ENCODE measurements at places on chromosomes 2 and 18. TPM values are rescaled to one million over a fixed set of nuclear protein-coding genes. Genes with fewer than 3 reads are reported as not detected.

Gene DSG4
- total RNA-seq: not detected

Gene SP110
- total RNA-seq: 6.8 TPM

- H3K36me3 ChIP-seq: no peaks in the 10 kb centered on the region
- H3K27ac ChIP-seq: no peak overlapping the region
- DNase-seq: no peak
- no peaks in the 10 kb centered on the region for H3K4me1 ChIP-seq
- H3K27me3 ChIP-seq: no peaks in the 10 kb centered on the region
Observed at GRCh38 chr18:7793100-7793499, 226.0 kb downstream of the PTPRM start.

- H3K4me3 ChIP-seq: no peak overlapping the region
- no peak overlapping the region for H3K27ac ChIP-seq
- H3K36me3 ChIP-seq: no peaks in the 10 kb centered on the region
- no peaks in the 10 kb centered on the region for H3K27me3 ChIP-seq
- no peak for DNase-seq
- H3K4me1 ChIP-seq: no peaks in the 10 kb centered on the region
Observed at GRCh38 chr2:226970362-226970761, 134.5 kb downstream of the RHBDD1 start.

- H3K36me3 ChIP-seq: no peaks in the 10 kb centered on the region
- no peak for DNase-seq
- no peaks in the 10 kb centered on the region for H3K27me3 ChIP-seq
Observed at GRCh38 chr2:172978063-172978383, 97.6 kb upstream of the MAP3K20 start.

DNA sequence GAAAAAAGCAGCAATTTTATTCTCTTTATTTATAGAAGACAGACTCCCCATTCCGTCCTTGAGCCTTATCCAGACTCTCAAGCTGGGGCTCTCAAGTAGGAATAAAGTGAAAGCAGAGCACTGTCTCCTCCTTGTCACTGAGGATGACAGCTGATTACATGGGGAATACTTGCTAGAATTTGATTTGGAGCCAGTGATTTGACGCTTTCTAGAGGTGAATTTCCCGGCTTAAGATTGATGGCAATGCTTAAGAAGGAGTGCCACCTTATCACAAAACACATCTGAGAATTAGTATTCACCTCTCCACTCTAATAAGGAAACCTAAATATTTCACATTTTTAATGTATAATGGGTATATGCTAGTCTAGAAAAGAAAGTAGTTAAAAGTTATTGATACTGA, 135.4 kb upstream of the SLC39A10 start:
- H3K36me3 ChIP-seq: no peaks in the 10 kb centered on the region
- H3K4me3 ChIP-seq: no peak overlapping the region
- no peaks in the 10 kb centered on the region for H3K4me1 ChIP-seq
- no peak overlapping the region for H3K27ac ChIP-seq
- DNase-seq: no peak

GRCh38 chr18:2981212-2981728, 31.7 kb downstream of the LPIN2 start:
- peak overlapping the region; percentile 70 for H3K27ac ChIP-seq
- H3K27me3 ChIP-seq: no peaks in the 10 kb centered on the region
- DNase-seq: no peak
- H3K36me3 ChIP-seq: no peaks in the 10 kb centered on the region
- H3K4me1 ChIP-seq: peaks cover 56% of the 10 kb centered on the region
- peak overlapping the region; percentile 22 for H3K4me3 ChIP-seq

GRCh38 chr2:201232467-201232815, 27.9 kb upstream of the CASP8 start:
- H3K27me3 ChIP-seq: no peaks in the 10 kb centered on the region
- H3K27ac ChIP-seq: no peak overlapping the region
- no peak overlapping the region for H3K4me3 ChIP-seq

Gene DNAH7
- 3.8 TPM for total RNA-seq

Gene CHRNG
- total RNA-seq: not detected

DNA sequence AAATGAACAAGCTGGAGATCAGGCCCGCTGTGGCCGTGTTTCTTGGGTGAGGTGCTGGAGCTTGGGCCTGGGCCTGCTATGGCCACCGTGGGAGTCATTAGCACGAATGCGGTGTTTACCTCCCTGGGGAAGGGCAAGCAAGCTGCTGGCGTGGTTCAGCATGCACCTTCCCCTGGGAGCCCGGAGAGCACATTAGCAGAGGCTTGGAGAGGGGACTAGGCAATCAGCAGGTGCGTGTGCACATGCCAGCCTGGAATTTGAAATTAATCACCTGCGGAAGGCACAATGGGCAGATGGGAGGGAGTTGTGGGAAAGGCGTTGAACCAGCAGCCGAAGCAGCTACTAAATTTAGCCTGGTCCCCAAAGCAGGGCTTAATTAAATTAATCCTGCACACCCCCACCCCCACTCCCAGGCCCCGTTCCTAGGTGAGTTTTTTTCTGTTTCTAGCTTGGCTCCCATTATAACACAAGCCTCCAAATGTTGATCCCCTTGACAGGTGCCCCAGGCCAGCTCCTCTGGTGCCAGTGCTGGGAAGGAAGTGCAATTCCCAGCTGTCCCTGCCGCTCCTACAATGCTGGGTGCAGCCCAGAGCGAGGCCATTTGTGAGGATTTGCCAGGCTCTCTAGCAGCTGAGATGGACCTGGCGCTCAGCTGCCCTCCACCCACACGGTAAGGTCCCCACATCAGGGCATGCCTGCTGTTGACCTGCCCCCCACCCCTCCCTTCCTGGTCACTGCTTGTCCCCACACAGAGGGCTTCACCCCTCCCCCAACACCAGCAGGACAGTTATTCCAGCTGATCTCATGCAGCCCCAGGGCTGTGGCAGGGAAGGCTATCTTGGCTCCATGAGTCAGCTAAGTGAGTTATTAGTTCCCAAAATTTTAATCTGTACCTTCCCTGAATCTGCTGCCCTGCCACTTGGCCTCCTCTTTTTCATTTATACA, 115.0 kb downstream of the ZBTB7C start:
- no peak overlapping the region for H3K4me3 ChIP-seq
- peaks cover 31% of the 10 kb centered on the region for H3K4me1 ChIP-seq
- 0 out of 2 replicates have a peak overlapping the region, but pooled peaks have one; percentile 5 for H3K27ac ChIP-seq
- no peak for DNase-seq
- no peaks in the 10 kb centered on the region for H3K27me3 ChIP-seq

Gene ITGA6
- 213 TPM for total RNA-seq

- H3K27me3 ChIP-seq: no peaks in the 10 kb centered on the region
- no peak overlapping the region for H3K27ac ChIP-seq
- DNase-seq: no peak
- no peak overlapping the region for H3K4me3 ChIP-seq
Observed at GRCh38 chr2:18399601-18400000, 160.9 kb downstream of the RDH14 start.

- H3K36me3 ChIP-seq: no peaks in the 10 kb centered on the region
- DNase-seq: no peak
- H3K4me1 ChIP-seq: peaks cover 20% of the 10 kb centered on the region
- H3K27ac ChIP-seq: no peak overlapping the region
- no peaks in the 10 kb centered on the region for H3K27me3 ChIP-seq
Observed at GRCh38 chr2:20478961-20479360, 32.1 kb downstream of the RHOB start.

GRCh38 chr2:19425419-19425818, 67.0 kb upstream of the OSR1 start:
- no peaks in the 10 kb centered on the region for H3K4me1 ChIP-seq
- no peak for DNase-seq
- no peaks in the 10 kb centered on the region for H3K27me3 ChIP-seq
- H3K27ac ChIP-seq: no peak overlapping the region
- no peaks in the 10 kb centered on the region for H3K36me3 ChIP-seq
- no peak overlapping the region for H3K4me3 ChIP-seq

DNA sequence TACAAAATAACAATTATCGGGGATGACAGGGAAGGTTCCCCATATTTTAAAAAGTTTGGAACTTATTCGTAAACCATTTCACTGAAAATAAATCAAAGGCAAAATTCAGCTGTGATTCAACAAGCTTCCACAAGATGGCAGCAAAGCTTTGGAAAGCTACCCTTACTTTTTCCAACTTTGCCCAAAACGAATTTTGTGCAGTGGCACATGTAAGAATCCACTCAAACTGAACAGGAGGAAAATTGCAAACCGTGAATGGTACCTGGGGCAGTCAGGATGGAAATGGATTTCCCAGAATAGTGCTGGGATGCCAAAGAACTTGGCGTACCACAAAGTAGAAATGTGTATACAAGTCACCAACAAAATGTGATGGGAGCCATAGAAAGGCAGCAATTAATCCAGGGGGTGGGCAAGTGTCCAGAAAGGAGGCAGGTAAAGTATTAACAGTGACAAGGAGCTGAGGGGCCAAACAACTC, 10.7 kb downstream of the RPL31 start:
- H3K27me3 ChIP-seq: no peaks in the 10 kb centered on the region
- H3K36me3 ChIP-seq: peaks cover 26% of the 10 kb centered on the region
- H3K4me3 ChIP-seq: no peak overlapping the region

GRCh38 chr2:63023444-63023843, 27.2 kb upstream of the OTX1 start:
- H3K4me1 ChIP-seq: no peaks in the 10 kb centered on the region
- H3K27ac ChIP-seq: no peak overlapping the region
- H3K27me3 ChIP-seq: no peaks in the 10 kb centered on the region
- no peak for DNase-seq

GRCh38 chr2:70523996-70524965, 29.3 kb downstream of the TGFA start:
- no peaks in the 10 kb centered on the region for H3K27me3 ChIP-seq
- peak overlapping the region; percentile 41 for H3K4me3 ChIP-seq
- peak overlapping the region; percentile 100 for H3K27ac ChIP-seq
- DNase-seq: peak; percentile 98
- H3K4me1 ChIP-seq: peaks cover 74% of the 10 kb centered on the region

DNA sequence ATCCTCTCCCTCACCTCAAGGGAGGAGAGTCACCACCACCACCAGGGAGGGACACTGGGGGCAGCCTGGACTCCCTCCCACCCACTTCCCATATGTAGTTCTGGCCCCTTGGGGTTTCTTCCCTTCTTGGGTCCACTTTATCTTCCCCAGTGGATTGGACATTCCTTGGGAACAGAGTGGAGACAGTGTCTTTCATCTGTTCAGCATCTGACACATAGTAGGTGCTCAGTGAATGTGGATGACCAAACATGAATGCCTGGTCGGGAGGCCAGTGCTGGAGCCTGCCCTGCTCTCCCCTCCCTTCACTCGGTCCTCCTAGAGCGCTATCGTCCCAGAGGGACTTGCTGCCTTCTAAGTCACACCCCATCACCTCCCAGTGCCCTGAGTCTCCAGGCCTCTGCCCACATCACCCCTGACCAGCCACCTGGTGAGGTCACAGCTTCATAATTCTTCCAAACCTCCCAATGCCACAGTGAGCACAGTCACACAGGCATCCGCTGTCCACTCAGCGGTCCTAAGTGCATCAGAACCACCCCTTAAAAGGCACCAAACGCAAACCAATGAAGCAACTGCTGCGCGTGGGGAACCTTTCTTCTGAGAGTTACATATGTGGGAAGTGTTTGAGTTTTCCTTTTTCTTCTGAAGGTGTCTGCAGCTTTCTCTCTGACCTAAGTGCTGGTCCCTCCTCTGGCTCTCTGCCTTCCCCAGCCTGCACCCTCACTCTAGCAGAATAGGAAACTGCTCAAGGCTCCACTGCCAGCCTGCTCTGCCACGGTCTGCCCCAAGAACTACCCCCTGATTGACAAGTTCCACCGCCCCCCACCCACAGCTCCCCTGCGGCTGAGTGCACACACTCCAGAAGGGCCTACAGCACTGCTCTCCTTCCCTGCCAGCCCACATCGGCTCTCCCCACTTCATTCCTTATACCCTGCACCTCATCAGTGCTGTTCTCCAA, 7.2 kb upstream of the SFXN5 start:
- H3K4me3 ChIP-seq: no peak overlapping the region
- no peak for DNase-seq
- no peaks in the 10 kb centered on the region for H3K36me3 ChIP-seq
- no peaks in the 10 kb centered on the region for H3K27me3 ChIP-seq
- H3K4me1 ChIP-seq: no peaks in the 10 kb centered on the region

DNA sequence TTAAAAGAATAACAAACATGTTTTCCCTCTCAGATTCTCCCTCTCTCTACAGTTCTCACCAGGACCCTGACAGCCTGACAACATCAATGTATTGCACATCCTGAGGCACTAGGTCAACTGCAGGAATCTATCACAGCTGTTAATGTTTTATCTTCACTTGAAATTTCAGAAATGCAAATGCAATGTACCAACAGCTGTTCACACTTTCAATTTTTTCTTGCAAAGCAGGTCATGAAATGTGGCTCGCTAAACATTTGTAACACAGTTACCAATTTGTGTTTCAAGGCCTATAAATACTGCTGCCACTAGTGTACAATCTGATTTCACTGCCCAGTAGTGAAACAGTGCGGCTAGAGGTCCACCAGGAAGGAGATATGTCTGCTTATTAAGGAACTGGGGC, 147.8 kb downstream of the EXOC6B start:
- no peaks in the 10 kb centered on the region for H3K36me3 ChIP-seq
- DNase-seq: no peak
- no peaks in the 10 kb centered on the region for H3K4me1 ChIP-seq

DNA sequence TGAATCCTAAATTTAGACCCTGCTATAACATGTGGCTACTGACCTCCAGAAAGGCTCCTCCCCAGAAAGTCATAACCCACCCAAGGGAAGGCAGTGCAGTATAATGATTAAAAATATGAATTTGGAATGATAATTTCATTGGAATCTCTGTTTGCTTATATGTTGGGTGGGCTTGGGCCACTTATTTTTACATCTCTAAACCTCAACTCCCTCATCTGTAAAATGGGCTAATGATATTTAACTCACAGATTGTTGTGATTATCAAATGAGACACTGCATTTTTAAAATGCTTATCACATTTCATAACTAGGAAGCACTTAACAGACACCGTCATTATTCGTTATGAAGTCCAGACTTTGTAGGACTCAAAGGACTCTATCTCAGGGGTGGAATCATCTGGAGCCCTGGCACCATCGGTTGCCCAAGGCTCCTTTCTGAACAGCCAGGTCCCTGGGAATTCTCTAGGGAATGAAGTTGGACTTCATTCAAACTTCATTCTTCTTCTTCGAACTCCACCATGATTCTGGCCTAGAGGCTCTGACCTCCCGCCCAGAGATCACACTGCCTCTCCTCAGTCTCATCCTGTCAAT, 33.1 kb upstream of the RMDN2 start:
- no peaks in the 10 kb centered on the region for H3K4me1 ChIP-seq
- no peak overlapping the region for H3K4me3 ChIP-seq

DNA sequence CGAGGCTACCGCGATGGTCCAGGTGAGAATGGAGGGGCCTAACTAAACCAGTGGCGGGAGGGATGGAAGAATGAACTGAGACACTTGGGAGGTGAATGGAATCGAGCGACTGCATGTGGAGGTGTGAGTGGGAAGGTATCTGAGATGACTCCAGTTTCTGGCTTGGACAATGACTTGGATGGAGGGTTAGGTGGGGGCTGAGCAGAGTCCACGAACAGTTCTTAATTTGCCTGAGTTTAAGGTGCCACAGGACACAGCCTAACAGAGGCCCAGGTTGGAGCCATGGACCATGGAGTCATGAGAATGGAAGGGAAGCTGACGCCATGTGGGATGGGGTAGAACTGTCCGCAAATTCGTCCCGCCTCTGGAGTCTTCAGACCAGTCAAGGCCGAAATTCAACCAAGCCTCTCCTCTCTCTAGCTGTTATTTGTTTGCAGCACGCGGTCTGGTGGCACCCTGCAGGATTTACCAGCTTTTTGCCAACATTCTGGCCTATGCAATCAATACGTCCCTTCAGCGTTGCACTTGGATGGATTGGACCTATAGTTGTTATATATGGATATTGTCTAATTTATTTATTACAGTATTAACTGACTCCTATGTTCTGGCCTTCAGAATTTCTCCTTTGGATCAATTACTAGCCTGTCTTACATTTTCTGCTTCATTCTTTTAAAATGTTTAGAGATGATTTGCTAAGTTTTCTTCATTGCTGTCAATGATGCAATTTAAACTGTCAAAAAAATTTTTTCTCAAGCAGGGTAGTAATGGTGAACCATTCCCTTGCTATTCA, 940 bp upstream of the BOLA3 start:
- no peaks in the 10 kb centered on the region for H3K27me3 ChIP-seq
- no peak for DNase-seq
- H3K36me3 ChIP-seq: no peaks in the 10 kb centered on the region
- H3K4me3 ChIP-seq: peak overlapping the region; percentile 99
- 0 out of 2 replicates have a peak, but pooled peaks cover 8% of the 10 kb centered on the region for H3K4me1 ChIP-seq

Measured in PC-9 (cell line).